Spinal cord (tissue), 10 donors: ENCODE measurements at places on chromosomes 6 and 20. TPM values are rescaled to one million over a fixed set of nuclear protein-coding genes. Genes with fewer than 3 reads are reported as not detected.

DNA sequence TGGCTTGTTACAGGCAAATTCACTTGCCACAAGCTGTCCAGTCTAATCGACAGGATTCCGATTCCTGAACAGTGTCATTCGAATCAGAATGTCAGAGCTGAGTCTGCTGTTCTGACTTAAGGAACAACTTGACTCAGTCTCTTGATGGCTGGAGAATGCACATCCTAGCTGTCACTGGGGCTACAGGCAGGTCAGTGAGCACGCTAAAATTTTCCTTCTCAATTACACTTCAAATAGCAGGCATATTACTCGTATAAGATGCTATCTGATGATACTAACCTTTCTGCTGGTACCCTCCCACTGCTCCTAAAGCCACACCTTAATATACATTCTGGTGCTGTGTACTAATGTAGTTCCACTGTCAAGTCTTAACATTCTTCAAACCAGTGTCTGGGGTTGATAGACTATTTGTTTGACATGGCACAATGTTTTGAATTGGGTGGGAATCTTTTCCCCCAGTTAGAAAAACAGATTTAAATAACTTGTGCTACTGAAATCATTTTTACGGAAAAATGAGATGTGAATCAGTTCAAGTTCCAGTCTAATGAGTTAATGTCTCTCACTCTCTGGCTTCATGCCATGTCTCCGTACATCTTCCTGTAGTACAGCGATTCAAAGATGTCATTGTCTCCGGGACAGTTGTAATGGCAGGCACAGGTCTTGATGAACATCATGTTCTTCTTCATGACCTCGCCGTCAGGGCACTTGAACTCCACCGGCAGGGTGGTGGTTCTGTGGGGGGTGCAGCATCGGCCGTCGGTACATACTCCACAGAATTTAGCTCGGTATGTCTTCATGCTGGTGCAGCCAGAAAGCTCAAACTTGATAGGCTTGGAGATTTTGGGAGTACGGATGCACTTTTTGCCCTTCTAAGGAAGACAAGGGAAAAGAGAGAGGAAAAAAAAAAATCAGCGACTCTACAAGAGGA is 2.2 kb downstream of the CCN2 start:
- DNase-seq = no peak
- no peaks in the 10 kb centered on the region for H3K36me3 ChIP-seq
- peaks cover 7% of the 10 kb centered on the region for H3K27me3 ChIP-seq
- H3K27ac ChIP-seq = peak overlapping the region; percentile 85

DNA sequence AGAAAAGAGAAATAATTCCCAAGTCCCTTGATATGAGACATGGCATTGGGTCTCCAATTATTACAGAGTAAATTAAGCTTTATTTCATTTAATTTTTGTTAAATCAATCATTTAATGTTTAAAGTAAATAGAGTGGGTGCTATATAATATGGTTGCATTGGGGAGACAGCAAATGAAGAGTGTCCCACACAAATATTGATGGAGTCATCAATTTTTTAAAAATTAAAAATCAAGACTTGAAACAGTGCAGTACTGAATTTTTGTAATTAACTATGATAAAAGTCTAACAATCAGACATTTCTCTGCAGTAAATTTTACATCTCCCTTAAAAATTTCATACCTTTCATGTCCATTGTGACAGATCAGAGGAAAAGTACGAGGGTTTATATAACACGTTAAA is 193.9 kb upstream of the ID4 start:
- no peaks in the 10 kb centered on the region for H3K4me1 ChIP-seq
- H3K4me3 ChIP-seq = no peak overlapping the region
- H3K36me3 ChIP-seq = peaks cover 2% of the 10 kb centered on the region
- DNase-seq = no peak
- H3K27ac ChIP-seq = no peak overlapping the region
- H3K27me3 ChIP-seq = no peaks in the 10 kb centered on the region

DNA sequence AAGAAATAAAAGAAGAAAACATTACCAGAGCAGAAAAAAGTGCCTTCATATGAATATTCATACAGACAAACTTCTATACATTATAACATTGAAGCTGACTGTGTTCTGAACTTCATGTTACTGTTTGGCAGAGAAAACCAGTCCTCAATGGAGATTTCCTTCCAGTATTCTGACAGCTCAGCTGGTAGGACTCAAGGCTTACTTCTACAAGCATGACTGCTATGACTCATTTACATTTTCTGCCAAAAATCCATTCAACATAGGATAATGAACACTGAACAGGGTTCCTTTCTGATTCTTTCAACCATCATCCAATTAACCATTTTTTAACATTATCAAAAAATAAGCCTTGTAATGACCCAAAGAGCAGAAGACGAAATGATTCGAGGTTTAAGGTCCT is 25.4 kb downstream of the COL9A1 start:
- no peak overlapping the region for H3K4me3 ChIP-seq
- peaks cover 2% of the 10 kb centered on the region for H3K36me3 ChIP-seq
- H3K27ac ChIP-seq = no peak overlapping the region
- peaks cover 6% of the 10 kb centered on the region for H3K27me3 ChIP-seq

- no peaks in the 10 kb centered on the region for H3K27me3 ChIP-seq
- peaks cover 3% of the 10 kb centered on the region for H3K4me1 ChIP-seq
- peaks cover 3% of the 10 kb centered on the region for H3K36me3 ChIP-seq
- DNase-seq = no peak
Observed at GRCh38 chr20:5153612-5154542, 27.1 kb downstream of the CDS2 start.

Gene OTOR
- total RNA-seq = not detected

DNA sequence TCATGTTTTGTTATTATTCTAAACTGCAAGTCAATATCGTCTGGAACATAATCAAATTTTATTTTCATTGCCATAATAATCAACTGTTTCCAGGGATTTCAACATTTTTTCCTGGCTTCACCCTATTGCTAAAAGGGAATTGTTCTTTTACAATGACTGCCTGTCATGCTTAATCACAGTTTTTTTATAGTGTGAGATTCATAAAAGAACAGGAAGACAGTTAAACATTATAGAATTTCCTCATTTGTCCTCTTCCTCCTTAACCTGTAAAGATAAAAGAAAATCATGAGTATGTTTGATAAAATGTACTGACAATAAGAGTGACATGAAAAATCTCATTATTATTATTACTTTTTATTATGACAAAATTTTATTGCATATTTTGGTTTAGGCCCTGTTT is 73.3 kb upstream of the CENPW start:
- no peak for DNase-seq
- no peak overlapping the region for H3K4me3 ChIP-seq
- no peak overlapping the region for H3K27ac ChIP-seq
- no peaks in the 10 kb centered on the region for H3K27me3 ChIP-seq
- H3K4me1 ChIP-seq = no peaks in the 10 kb centered on the region

GRCh38 chr20:32607727-32608663 is 22.9 kb upstream of the NOL4L start:
- peaks cover 3% of the 10 kb centered on the region for H3K36me3 ChIP-seq
- no peak for DNase-seq
- no peak overlapping the region for H3K27ac ChIP-seq
- peaks cover 44% of the 10 kb centered on the region for H3K4me1 ChIP-seq
- H3K4me3 ChIP-seq = no peak overlapping the region

GRCh38 chr6:35401514-35401913 is 50.6 kb upstream of the FANCE start:
- H3K27ac ChIP-seq = no peak overlapping the region
- no peaks in the 10 kb centered on the region for H3K27me3 ChIP-seq
- H3K36me3 ChIP-seq = no peaks in the 10 kb centered on the region
- H3K4me1 ChIP-seq = peaks cover 23% of the 10 kb centered on the region

GRCh38 chr20:4713401-4713800 is 8.3 kb upstream of the PRND start:
- H3K4me3 ChIP-seq = no peak overlapping the region
- no peaks in the 10 kb centered on the region for H3K27me3 ChIP-seq
- H3K36me3 ChIP-seq = no peaks in the 10 kb centered on the region
- DNase-seq = no peak
- no peaks in the 10 kb centered on the region for H3K4me1 ChIP-seq
- H3K27ac ChIP-seq = no peak overlapping the region

- DNase-seq = peak; percentile 77
- H3K4me3 ChIP-seq = peak overlapping the region; percentile 18
- no peaks in the 10 kb centered on the region for H3K36me3 ChIP-seq
- no peak overlapping the region for H3K27ac ChIP-seq
- no peaks in the 10 kb centered on the region for H3K27me3 ChIP-seq
Observed at GRCh38 chr6:90413867-90414266, 117.2 kb upstream of the BACH2 start.

DNA sequence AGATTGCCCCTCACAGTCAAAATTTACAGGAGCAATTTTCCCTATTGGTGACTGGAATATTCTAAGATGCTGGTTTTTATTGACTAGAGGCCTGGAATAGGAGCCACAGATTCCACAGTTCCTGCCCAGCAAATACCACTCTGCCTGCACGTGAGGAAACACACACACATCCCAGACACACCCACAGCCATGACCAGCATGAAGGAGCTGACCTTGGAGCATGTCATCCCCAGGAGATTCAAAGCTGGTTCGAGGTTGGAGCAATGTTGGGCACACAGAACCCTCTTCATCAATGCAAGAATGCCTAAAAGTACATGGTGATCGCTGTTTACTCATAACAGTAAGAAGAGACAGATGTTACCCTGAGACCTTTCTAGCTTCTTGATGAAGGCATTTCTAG is 244.6 kb upstream of the FOXQ1 start:
- no peak overlapping the region for H3K4me3 ChIP-seq
- no peak for DNase-seq
- H3K4me1 ChIP-seq = no peaks in the 10 kb centered on the region
- H3K27me3 ChIP-seq = no peaks in the 10 kb centered on the region
- H3K27ac ChIP-seq = no peak overlapping the region
- no peaks in the 10 kb centered on the region for H3K36me3 ChIP-seq

GRCh38 chr20:38298768-38299288 is 5.1 kb upstream of the BPI start:
- H3K4me3 ChIP-seq = no peak overlapping the region
- peaks cover 25% of the 10 kb centered on the region for H3K4me1 ChIP-seq

Gene VGLL2
- total RNA-seq = 0.30 TPM

- peak; percentile 25 for DNase-seq
- H3K27ac ChIP-seq = peak overlapping the region; percentile 71
- no peak overlapping the region for H3K4me3 ChIP-seq
- H3K36me3 ChIP-seq = no peaks in the 10 kb centered on the region
- H3K27me3 ChIP-seq = no peaks in the 10 kb centered on the region
Observed at GRCh38 chr6:21538186-21538798, 55.3 kb upstream of the SOX4 start.

Gene SALL4
- total RNA-seq = 1.3 TPM

- no peak overlapping the region for H3K4me3 ChIP-seq
- no peak for DNase-seq
- no peaks in the 10 kb centered on the region for H3K27me3 ChIP-seq
- H3K36me3 ChIP-seq = no peaks in the 10 kb centered on the region
Observed at GRCh38 chr6:6591778-6592465, 3.4 kb downstream of the LY86 start.

Gene CNBD2
- total RNA-seq = 9.8 TPM

Gene SIRPB2
- total RNA-seq = 1.8 TPM

Gene CCM2L
- total RNA-seq = 3.8 TPM

Gene SEMG1
- total RNA-seq = not detected

- peak; percentile 1 for DNase-seq
- peak overlapping the region; percentile 95 for H3K4me3 ChIP-seq
- H3K27me3 ChIP-seq = no peaks in the 10 kb centered on the region
- no peaks in the 10 kb centered on the region for H3K36me3 ChIP-seq
Observed at GRCh38 chr6:127342296-127342945, 988 bp downstream of the ECHDC1 start.

DNA sequence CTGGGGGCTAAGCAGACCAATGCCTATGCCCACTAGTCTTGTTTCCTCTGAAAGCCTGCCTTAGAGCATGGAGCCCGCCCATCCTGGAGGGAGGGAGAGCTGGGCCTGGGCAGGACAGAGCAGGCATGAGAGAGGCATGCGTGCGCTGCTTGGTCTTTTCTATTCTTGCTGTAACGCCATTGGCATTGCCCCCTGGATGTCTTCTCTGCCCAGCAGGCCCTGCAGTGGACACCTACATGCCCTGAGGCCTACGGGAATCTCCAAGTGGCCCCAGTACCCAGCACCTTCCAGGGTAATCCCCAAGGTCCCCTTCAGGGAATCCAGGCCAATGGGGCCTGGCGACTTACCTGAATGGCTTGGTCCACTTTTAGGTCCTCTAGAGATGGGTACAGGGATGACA is 8.9 kb downstream of the SDCBP2 start:
- H3K36me3 ChIP-seq = no peaks in the 10 kb centered on the region
- H3K27ac ChIP-seq = no peak overlapping the region
- no peak overlapping the region for H3K4me3 ChIP-seq
- DNase-seq = no peak

DNA sequence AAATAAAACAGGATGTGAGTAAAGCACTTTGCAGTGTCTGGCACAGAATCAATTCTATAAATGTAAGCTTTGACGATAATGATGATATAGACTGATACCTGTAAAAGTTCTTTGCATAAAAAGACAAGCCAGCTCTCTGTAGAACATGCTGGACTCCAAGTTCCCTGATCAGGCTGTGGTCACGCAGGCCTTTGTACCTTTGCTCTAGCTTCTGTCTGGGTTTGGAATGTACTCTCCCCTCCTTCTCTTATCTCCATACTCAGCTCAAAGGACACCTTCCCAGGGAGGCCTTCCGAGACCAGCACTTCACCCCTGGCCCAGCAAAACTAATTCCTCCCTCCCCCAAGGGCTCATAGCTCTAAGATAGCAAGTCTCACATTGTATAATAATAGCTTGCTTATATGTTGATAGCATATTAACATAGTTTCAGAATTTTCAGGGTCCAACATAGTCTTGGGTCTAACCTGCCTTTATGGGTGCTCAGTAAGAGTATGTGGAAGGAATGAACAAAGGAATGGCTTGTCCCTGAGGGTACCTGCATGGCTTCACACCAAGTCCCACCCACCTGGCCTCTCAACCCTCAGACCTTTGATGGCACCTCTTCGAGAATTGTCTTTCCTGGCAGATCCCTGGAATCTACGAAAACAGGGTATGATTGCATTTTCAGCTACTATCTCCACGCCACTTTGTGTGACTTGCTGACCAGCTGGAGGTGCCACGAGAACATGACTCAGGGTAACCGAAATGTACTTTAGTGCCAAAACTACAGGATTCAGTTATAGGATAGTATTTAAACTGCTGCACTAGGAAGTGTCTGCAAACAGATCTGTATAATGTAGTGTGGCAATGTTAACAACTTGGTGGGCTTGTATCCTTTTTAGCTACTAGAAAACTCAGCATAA is 41.7 kb upstream of the PIM1 start:
- peaks cover 5% of the 10 kb centered on the region for H3K27me3 ChIP-seq
- H3K36me3 ChIP-seq = no peaks in the 10 kb centered on the region
- DNase-seq = no peak
- H3K27ac ChIP-seq = no peak overlapping the region
- H3K4me1 ChIP-seq = peaks cover 24% of the 10 kb centered on the region
